NCI-H1694 treated with DMSO at 0.1 percent for 48 hours (cell line): ENCODE measurements at places on chromosomes 16 and 17.

GRCh38 chr16:53619235-53619634 lies 84.4 kb downstream of the RPGRIP1L start:
- DNase-seq, result no peak

- DNase-seq, result no peak
These were observed 60.5 kb downstream of the RAP1GAP2 start for GRCh38 chr17:2856727-2857126.

- DNase-seq, result no peak
These were observed 12.2 kb upstream of the CCL5 start for GRCh38 chr17:35892091-35893035.

DNA sequence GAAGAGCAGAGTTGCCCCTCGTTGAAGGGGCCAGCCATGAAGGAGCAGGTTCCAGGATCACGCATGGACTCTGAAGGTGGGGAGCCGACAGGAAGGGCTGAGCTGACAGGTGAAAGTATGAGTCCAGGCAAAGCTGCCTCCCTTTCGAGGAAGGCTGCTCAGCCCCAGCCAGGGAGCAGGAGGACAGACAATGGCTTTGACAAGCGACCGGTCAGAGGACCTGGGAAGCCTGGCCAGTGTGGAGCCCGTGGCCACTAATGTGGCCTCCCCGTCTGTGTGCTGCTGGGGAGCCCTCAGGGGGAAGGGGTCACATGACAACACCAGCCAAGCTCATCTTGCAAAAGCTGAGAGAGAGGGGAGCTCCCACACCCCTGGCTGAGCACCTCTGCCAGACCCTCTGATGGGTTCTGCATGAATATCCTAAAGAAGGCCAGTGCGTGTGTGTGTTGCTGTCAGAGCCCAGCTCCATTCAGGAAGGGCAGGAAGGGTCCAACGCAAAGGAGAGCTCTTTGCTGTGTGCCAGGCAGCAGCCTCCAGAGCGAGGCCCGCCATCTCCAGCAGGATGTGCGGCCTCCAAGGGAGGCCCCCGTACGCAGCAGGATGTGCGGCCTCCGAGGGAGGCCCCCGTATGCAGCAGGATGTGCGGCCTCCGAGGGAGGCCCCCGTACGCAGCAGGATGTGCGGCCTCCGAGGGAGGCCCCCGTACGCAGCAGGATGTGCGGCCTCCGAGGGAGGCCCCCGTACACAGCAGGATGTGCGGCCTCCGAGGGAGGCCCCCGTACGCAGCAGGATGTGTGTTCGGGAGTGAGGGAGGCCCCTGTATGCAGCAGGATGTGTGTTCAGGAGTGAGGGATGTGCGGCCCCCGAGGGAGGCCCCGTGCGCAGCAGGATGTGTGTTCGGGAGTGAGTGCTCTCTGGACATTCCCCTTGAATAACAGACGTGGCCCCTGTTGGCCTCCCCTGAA lies 102.1 kb upstream of the CHMP6 start:
- DNase-seq, result no peak

DNA sequence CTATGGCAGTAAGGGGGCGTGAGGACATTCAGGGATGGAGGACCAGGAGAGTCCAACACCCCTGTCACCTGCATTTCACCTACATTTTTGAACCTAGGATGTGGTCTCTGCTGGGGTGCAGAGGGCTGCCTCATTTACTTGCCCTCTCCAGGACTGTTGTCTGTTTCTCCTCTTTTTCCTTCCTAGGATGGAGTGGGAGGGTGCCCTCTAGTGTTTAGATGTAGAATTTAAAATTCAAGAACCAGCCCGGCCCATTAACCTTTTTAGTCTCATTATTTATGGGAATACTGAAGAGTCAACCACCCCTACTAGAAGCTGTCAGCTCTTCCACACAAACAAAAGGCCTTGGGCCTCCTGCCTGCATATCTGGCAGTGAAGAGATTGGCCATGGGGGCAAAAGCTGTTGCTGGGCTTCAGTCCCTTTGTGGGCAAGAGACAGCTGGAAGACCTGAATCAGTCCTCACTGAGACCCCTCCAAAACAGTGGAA lies 2.5 kb upstream of the STARD3 start:
- DNase-seq, result peak; percentile 67

DNA sequence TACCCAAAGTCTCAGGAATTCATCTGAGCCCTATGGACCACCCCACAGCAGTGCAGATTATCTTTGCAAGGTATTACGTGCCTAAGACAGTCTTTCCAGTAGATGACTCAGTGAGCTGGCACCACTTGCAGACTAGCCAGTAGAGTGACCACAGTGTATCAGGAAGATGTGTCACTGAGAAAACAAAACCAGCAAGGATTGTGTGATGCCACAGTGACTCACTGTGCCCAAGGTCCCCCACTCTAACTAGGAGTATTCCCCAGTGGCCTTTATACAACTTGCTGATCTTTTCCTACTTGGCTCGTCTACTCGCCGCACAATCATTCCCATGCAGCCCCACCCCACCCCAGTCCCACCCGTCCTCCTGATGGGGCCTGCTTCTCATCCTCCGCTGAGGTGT lies 26.8 kb upstream of the PRKCA start:
- DNase-seq, result no peak

DNA sequence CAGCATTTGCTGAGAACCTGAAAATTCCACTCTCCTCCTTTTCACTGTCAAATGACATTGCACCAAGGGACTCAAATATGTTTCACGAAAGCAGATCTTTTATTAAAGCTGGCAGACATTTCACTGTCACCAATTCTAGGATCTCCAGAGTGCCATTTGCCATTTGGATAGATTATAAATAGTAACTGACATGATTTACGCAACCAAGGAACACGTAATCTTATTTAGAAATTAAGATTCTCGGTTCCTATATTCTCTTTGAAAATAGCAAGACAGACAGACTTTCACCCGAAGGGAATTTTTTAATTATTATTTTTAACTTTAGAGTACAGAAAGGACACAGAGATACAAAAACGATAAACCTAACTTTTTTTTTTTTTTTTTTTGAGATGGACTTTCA lies 49.6 kb downstream of the ANKFY1 start:
- no peak for DNase-seq

- DNase-seq, result no peak
These were observed 354.0 kb downstream of the CDH13 start for GRCh38 chr16:82980810-82981209.

DNA sequence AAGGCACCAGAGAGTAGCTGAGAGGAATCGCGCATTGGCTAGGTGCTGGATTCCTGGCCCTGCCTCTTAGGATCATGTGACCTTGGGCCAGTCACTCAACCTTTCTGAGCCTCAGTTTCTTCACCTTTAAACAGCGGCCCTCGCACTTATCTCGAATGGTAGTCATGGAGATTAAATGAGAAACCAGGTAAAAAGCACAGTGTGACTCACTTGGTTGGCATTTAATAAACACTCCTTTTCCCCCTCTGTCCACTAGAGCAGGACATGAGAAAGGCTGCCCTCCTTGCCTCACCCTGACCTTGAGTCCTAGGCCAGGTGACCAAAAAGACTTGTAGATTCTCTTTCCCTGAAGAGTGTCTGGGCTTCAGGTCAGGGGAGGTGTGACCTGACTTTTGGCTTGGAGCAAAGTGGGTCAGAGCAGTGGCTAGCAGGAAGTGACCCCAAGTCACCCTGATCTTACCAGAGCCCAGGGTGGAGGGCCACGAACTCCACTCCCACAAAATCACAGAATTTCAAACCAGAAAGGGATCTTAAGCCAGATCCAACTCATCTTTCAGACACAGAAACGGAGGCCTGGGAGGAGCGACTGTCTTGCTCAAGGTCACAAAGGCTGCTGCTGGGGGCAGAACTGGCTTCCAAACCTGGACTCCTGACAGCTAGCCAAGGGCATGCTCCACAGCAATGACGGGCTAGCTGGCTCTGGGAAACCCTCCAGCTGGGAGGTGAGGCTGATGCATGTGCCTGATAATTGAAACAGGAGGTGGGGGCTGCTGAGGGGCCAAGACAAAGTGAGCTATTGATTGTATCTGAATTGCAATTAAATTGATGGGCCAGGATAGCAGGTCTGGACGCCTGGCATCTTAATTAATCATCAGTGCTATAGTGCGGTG lies 65.2 kb downstream of the PIPOX start:
- no peak for DNase-seq

DNA sequence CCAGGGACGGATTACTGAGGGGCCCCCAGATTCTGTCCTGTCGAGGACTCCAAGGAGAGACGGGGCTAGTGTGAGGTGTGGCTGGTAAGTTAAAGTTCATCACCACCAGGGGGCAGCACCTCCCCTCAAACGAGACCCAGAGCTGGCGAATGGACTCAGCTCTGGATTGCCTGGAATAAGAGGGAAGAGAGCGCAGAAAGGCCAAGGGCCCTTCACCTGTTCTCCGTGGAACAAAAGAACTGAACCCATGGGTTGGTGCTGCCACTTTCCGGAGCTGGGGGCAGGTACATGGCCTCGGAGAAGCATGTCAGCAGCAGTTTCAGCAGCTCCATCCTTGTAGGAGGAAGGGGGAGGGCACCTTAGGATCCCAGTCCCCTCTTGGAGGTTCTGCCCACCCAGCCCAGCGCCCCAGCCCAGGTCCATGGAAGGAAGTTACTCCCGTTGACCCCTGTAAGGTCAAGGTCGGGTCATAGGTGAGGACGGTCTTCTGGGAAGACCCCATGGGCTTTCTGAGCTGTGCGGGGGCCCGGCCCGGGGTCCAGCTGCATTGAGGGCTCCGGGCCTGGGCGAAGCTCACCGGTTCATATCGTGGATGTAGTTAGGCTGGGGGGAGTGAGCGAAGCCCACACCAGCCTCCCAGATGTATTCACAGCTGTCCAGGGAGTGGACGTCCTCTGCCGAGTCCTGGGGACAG lies 10.8 kb downstream of the HID1 start:
- peak; percentile 76 for DNase-seq

DNA sequence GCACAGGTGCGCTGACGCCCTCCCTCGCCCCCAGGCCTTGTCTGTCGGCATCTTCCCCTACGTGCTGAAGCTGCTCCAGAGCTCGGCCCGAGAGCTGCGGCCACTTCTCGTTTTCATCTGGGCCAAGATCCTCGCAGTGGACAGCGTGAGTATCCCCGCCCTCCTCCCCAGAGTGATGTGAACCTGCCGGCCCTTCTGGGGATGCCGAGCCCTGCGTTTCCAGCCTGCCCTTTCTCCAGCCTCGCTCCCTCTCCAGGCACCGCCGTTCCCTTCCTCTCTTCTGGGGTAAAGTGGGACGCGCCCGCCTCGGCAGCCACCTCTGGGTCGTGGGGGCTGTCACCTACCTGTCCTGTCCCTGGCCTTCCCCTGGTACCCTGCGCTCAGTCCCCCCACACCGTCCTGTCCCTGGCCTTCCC lies 133.9 kb upstream of the CHMP6 start:
- DNase-seq, result no peak

DNA sequence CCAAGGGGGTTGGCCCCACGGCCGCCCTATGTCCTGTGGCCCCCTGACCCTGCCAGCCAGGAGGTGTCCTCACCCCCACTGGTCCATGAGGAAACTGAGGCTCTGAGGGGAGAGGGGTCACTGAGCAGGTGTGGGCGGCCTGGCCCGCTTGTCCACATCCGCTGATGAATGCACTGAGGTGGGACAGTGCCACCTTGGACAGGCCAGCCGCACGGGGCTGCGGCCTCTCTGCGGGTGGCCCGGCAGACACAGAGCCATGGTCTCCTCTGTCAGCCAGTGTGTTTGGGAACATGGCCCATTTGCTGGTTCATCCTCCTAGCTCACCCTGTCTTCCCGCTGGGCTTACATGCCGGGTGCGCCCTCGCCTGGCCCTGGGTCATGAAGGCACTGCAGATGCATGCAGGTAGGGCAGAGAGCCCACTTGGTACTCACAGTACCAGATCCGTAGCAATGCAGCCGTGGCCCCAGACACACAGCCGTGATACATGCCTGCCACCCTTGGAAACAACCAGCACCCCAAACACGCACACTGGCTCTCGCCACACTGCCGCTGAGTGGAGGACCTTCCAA lies 93.9 kb downstream of the ENGASE start:
- no peak for DNase-seq

DNA sequence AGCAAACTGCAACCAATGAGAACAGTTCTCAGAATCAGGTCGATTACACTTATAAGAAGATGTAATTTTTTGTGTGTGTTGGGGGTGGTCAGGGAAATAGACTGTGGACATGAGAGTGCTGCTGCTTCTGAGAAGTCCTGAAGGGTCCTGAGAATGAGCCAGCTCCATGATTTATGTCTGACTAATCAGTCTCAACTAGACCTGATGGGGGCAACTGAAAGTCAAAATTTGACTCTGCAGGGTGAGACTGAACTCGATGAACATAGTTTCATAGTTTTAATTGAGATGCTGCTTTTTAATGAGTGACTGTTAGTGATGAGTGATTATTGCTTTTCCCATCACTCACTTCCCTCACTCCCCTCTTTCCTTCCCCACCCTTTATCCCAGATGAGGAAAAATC lies 37.3 kb downstream of the SMARCE1 start:
- DNase-seq, result no peak

- DNase-seq, result no peak
These were observed 413.0 kb downstream of the CPPED1 start for GRCh38 chr16:12390644-12391043.

DNA sequence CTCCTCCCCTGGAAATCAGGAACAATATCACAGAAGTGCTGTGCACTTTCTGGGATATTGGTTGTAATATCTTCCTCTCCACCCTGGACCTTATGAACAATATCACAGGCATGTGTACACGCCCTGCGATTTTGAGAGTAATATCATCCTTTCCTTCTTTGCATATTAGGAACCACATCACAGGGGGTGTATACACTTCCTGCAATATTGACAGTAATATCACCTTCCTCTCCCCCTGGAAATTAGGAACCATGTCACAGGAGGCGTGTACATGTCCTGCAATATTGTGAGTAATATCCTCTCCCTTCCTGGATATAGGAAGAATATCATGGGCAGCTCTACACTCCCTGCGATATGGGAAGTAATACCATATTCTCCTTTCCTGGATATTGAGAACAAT lies 14.2 kb upstream of the TEKT5 start:
- no peak for DNase-seq

DNA sequence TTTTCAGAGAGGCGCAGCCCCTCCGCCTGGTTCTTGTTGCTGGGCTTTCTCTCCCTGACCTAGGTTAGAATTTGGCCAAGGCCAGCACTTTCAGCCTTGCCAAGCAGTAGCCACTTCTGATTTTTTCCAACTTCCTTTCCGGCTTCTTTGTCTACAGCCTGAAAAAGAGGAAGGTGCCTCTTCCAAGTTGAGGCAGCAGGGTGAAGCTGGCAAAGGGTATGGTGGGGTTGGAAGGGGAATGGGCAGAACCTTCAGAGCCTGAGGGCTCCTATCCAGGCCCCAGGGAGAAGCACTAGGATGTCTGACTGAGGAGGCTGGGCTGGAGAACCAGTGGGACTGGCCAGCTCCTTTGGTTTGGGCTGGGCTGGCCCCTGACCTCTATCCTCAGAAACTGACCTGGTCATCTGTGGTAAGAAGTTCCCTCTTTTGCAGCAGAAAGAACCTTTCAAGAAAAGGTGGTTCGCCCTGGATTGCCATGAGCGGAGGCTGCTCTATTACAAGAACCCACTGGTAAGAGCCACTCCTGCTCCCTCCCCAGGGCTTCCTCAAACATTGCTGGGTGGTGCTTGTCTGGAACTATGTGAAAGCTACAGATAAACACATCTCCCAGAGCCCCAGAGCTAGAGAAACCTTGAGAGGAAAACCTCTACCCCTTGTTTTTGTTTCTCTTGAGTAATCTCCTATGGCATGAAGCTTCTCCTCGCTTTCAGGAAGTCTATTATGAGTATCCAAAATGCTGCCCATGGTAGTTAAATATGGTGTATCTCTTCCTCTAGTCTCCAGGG lies 16.6 kb upstream of the RNF135 start:
- no peak for DNase-seq
